ENCODE measurements at places on chromosomes 11 and 22.

DNA sequence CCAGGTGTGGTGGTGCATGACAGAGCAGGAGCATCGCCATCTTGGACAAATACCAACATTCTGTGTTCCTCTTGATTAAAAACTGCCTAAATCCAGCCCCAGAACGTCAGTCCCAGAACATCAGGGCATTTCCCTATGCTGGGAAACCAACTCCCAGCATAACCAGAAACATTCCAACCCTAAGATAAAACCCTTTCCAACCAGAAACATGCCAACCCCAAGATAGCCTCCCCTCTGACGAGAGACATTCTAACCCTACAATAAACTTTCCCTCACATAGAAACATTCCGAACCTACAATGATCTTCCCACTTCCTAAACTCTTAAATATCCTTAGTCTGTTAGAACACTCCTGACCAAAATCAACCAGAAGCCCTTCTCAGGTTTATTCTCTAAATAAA lies 11.6 kb downstream of the PLAAT4 start:
- no peak for DNase-seq

GRCh38 chr11:9525116-9525515 lies 48.4 kb upstream of the WEE1 start:
- no peak for DNase-seq

- peak; percentile 49 for DNase-seq
Measured at GRCh38 chr11:47869544-47870393, 21.6 kb upstream of the NUP160 start.

DNA sequence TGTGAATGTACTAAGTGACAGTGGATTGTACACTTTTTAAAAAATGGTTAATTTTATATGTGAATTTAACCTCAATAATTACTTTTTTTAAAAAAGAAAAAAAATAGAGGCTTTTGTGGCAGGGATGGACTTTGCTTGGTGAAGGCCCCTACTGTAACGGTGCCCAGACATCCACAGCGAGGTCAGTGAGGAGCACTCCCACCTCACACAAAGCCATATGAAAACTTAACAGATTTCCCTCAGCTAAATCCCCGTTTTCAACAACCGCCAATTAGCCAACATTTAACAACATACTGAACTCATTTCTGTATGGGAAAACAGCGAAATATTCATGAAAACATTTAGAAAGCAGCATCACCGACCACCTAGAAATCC lies 642 bp upstream of the C11orf58 start:
- no peak for DNase-seq

- DNase-seq, result peak; percentile 82
Measured at GRCh38 chr11:48096588-48097525, 116.5 kb downstream of the PTPRJ start.

GRCh38 chr11:45470151-45470793 lies 184.1 kb upstream of the SYT13 start:
- DNase-seq, result no peak

- no peak for DNase-seq
Measured at GRCh38 chr22:33920197-33920540, at the start of gene LARGE1. LARGE1 (minus strand) TSS chr22:33920476.

DNA sequence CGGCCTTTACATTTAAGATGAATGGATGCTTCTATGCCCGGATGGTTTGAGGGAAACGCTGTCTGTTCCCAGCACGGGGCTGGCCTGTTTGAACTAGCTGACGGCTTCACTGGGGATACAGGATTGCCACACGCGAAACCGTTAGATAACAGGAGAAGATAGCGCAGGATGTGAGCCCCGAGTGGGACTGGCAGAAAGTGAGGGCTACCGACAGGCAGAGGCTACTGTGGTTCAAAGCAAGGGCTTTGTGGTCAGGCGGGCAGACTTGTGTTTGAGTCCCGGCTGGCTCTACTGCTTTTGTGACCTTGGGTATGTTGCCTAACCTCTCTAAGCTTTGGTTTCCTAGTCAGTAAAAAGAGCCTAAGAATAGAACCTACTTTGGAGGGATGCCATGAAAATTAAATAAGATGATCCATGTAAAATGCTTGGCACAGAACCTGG lies 2.8 kb upstream of the OAF start:
- DNase-seq, result no peak

- no peak for DNase-seq
Measured at GRCh38 chr11:111091321-111091938, 154.1 kb upstream of the POU2AF2 start.

- no peak for DNase-seq
Measured at GRCh38 chr22:28506150-28506535, 173.5 kb downstream of the TTC28 start.

GRCh38 chr11:110182886-110183285 lies 89.7 kb downstream of the ZC3H12C start:
- DNase-seq, result peak; percentile 86

DNA sequence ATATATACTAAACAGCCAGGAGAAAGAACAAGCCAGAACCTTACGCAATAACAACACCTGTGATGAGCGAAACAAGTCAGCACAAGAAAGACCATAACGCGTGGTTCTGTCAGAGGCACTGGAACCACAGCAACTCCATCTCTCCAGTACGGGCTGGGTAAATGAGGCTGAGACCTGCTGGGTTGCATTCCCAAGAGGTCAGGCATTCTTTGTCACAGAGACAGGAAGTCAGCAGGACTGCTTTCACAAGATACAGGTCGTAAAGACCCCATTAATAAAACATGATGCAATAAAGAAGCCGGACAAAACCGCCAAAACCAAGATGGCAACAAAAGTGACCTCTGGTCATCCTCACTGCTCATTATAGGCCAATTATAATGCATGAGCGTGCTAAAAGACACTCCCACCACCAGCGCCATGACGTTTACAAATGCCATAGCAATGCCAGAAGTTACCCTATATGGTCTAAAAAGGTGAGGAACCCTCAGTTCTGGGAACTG lies 21.7 kb downstream of the TPST2 start:
- peak; percentile 14 for DNase-seq

DNA sequence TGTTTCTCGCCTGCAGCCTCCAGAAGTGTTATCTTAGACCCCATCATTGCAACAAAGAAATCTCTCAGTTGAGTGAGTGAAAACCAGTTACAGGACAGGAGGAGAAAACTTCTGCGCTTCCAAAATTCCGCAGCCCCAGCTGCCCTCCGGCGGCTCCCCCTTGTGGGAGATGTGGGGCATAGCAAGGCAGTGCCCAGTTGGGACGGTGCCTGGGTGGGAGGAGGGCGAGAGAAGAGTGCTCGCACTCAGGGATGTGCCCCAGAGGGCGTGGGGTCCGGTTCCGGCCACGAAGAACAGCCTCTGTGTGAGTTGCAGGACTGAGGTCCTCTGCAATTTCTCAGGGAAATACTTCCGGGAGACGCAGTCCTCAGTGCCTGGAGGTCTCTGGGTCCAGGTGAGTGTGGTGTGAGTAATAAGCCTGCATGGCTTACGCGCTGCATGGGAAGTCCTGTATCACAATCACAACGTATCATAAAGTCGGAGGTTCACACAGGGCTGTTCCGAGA lies 87.0 kb upstream of the BLID start:
- DNase-seq, result peak; percentile 95

DNA sequence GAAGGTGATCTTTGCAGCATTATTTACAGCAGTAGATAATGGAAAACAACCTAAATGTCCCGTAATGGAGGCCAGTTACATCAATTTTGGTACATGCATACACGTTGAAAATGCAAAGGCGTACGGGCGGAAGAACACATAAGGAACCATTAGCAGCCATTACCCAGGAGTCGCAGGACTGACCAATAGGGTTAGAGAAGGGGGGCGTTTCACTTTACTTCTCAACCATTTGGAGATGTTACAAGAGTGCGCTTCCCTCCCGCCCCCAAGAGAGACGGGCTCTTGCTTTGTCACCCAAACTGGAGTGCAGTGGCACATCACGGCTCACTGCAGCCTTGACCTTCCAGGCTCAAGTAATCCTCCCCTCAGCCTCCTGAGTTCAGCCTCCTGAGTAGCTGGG lies 52.8 kb upstream of the SLC35C1 start:
- no peak for DNase-seq

GRCh38 chr11:112631333-112631732 lies 329.9 kb upstream of the NCAM1 start:
- DNase-seq, result no peak

GRCh38 chr22:48340191-48340590 lies 1487.5 kb downstream of the BRD1 start:
- no peak for DNase-seq

- DNase-seq, result no peak
Measured at GRCh38 chr22:36885474-36885873, 24.7 kb downstream of the NCF4 start.

GRCh38 chr11:122813176-122813893 lies 25.0 kb upstream of the CRTAM start:
- no peak for DNase-seq

- no peak for DNase-seq
Measured at GRCh38 chr22:34946339-34946985, 119.5 kb upstream of the ISX start.

DNA sequence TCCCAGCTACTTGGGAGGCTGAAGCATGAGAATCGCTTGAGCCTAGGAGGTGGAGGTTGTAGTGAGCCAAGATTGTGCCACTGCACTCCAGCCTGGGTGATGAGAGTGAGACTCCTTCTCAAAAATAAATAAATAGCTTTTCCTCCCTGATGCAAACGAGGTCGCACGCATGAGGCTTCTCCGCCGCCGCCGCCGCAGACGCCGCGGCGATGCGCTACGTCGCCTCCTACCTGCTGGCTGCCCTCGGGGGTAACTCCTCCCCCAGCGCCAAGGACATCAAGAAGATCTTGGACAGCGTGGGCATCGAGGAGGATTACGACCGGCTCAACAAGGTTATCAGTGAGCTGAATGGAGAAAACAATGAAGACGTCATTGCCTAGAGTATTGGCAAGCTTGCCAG lies 20.0 kb upstream of the RAB39A start:
- no peak for DNase-seq

Measured in PC-3 (cell line).